ENCODE measurements at places on chromosomes 4 and X. TPM values are rescaled to one million over a fixed set of nuclear protein-coding genes. Genes with fewer than 3 reads are reported as not detected.

DNA sequence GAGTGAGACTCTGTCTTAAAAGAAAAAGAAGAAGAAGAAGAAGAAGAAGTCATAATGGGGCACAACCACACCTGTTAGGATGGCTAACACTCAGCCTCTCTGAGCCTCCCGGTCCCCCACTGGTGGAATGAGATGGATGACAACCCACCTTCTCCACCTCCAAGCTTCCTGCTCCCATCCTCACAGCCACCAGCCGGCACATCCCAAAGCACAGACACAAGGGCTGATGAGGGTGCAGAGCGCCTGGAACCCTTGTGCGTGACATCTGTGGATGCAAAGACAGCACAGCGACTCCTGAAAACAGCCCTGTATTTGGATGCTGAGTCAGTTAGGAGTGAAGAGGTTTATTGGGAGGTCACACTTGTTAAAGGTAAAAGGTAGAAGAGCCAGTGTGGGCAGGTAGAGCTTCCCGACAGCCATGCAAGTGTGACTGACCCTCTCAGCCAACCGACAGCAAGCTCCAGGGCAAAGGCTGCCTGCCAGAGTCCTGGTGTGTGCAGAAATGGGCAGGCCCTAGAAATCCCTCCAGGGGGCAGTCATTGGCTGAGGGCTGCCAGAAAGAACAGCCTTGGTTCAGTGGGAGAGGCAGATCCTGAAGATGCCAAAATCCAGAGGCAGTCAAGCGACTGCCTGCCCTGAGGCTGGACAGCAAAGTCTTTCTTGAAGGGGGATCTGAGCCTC, 26.6 kb upstream of the MAN2B2 start:
- DNase-seq, result peak; percentile 62

- peak; percentile 83 for DNase-seq
Observed at GRCh38 chrX:118975831-118976598, 1.6 kb downstream of the LONRF3 start.

GRCh38 chr4:112266823-112267222, 18.9 kb downstream of the TIFA start:
- DNase-seq, result no peak

GRCh38 chr4:166257891-166258290, 384.9 kb downstream of the TLL1 start:
- no peak for DNase-seq

DNA sequence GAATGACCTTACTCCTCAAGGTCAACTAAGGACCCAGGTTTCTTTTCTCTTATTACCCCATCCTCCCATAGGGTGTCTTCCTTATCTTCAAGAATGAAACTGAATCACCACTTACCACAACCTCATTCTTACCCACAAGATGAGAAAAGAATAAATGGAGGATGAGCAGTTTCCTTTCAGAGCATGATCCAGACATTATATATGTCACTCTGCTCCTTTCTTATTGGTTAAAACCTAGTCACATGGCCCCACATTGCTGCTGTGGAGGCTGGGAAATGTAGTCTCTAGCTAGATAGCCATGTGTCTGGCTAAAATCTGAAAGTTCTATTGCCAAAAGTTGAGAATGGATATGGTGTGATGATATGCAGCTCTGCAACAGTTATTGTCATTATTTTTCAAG, 62.4 kb upstream of the RAI2 start:
- no peak for DNase-seq

GRCh38 chrX:17484592-17484991, 109.6 kb downstream of the NHS start:
- no peak for DNase-seq

GRCh38 chrX:127552571-127552970, 499.6 kb downstream of the ACTRT1 start:
- no peak for DNase-seq

DNA sequence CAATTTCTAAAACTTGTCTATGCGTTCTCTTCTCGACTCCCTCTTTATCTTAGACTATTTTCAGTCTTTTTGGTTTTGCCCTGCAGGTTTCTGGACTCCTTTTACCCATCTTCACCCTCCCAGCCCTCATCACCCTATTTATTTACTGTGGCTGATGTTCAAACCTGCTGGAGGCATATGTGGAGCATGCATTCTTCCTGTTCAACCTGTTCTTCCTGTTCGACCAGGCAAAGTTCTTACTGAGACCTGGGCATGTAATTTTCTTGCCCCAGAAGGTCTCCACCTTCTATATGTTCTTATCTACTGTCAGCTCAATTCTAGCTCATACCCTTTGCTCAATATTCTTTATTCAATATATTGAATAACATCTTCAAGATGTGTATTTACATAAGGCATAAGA, 69.4 kb upstream of the AGA start:
- DNase-seq, result no peak

GRCh38 chr4:155974476-155974749, 20.7 kb upstream of the CTSO start:
- DNase-seq, result no peak

DNA sequence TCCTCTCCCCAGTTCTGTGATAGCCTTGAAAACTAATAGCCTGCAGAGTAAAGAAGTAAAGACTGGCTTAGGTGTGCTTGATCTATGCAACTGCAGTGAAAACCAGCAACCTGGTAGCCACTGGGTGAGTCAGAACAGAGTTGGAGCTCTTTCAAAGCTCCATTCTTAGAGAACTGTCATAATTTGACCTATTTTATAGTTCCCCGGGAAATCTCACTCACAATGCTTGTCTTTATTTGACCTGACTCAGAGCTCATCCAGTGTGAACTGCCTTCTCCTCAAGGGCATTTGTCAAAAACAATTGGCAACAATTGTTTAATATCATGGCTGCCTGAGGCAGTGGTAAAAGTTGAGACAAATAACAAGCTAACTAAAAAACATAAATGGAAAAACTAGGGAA, 213.0 kb upstream of the NHS start:
- no peak for DNase-seq

DNA sequence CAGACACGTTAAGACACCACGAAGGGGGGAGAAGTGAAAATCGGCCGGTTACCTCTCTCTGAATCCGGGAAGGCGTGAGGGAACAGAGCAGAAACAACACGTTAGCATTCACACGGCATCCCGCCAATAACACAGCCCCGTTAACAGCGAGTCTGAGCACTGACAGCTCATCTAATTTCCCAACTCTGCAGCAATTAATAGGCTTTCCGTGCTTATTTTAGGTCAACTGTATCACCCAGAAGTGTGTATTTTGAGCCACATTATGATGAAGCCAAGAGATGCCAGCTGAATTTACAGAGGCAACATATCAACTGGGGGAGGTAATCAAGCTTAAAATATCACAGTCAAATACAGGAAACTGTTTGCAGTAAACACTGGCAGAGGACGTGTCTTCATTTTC, 92.6 kb downstream of the NSUN7 start:
- no peak for DNase-seq

- DNase-seq, result no peak
Observed at GRCh38 chrX:23935106-23935505, 27.3 kb downstream of the CXorf58 start.

GRCh38 chrX:133965321-133965720, 20.1 kb downstream of the GPC3 start:
- no peak for DNase-seq

DNA sequence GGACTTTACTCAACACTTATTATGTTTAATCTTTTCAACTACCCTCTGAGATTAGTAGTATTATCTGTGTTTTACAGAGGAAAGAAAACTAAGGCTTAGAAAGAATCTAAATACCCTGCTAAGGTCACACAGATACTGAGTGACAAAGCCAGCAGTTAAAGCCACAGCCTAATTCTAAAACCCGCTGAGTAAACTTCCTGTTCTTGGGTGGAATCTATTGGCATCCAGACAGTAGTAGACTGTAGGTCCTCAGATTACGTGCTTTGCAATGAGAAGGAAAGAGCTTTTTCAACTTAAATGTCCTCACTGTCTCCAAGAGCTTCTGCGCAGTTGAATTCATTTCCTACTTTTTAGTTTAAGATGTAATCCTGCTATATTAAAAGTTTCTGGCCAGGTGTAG, 126.0 kb downstream of the TENM3 start:
- no peak for DNase-seq

DNA sequence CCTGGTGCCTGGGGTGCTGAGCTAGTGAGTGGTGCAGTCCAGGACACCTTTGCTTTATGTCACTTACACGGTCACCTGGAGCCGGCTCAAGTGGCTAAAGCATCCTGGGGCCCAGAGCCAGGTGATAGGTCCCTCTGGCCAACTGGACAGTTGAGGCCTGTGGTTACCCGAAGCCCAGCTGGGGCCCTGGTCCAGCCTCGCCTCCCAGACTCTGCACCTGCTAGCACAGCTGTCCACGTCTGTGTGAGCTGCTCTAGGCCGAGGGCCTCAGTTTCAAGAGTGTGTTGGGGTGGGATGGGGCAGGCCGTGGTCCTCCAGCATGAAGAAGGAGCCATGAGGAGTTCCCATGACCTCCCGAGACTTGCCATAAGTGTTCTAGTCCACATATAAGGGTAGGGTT, 7.7 kb upstream of the ADD1 start:
- no peak for DNase-seq

GRCh38 chr4:121070696-121071639, 1.4 kb downstream of the NDNF start:
- DNase-seq, result peak; percentile 44

DNA sequence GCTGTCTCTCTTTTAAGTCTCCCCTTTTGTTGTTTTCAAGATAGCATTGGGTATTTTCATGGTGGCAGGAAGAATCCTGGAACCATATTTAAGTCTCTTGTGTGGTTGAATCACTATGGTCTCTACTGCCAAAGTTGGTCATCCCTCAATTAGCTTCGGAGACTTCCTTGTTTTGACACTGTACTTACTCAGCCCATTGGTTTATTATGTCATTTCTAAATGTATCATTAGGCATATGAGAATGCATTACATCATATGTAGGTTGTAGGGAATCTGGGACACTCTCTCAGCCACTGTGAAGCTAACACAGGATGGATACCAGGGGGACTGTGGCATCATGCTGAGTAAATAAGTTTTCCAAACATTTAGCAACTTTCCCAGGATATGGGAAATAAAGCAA, 211.8 kb downstream of the DTHD1 start:
- no peak for DNase-seq

- no peak for DNase-seq
Observed at GRCh38 chrX:19156186-19156585, 33.9 kb upstream of the ADGRG2 start.

GRCh38 chr4:33566649-33567048, 2677.7 kb downstream of the ARAP2 start:
- no peak for DNase-seq

DNA sequence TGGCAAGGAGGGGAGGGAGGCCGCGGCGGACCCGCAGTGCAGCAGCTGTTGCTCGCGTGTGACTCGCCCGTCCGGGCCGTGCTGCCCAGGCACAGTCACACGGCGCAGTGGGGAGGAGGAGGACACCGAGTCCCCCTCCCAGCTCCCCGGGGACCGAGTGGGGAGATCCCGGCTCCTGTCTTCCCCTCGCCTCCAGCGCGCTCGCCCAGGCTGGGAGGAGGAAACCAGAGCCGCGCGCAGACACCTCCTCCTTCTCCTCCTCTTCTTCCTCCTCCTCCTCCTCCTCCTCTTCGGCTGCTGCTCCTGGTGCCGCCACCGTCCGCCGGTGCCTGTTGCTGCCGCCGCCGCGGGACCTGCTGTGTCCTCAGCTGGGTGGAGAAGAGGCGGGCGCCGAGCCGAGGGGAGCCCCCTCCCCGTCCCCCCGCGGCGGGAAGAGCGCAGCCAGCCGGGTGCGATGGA, at the start of gene TBC1D1:
TSS of gene TBC1D1 (plus strand) at position 284 of the 459 bp plus-strand sequence. CDS start 11,012 bp downstream, outside the sequence.
- DNase-seq, result peak; percentile 76

GRCh38 chr4:94032754-94033153, 174.9 kb upstream of the SMARCAD1 start:
- no peak for DNase-seq

DNA sequence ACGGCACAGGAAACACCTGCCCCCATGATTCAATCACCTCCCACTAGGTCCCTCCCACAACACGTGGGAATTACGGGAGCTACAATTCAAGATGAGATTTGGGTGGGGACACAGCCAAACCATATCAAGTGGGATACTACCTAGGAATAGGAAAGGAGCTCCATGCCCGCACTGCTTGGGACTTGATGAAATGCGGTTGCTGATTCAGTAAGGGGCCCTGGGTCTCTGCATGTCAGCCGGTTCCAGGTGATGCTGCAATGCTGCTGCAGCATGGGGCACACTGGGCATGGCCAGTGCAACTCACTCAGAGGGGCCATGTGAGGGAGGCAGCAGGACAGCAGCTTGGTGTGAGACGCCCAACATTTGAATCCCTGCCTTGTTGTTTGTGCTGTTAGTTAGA, 34.0 kb upstream of the MSX1 start:
- no peak for DNase-seq

DNA sequence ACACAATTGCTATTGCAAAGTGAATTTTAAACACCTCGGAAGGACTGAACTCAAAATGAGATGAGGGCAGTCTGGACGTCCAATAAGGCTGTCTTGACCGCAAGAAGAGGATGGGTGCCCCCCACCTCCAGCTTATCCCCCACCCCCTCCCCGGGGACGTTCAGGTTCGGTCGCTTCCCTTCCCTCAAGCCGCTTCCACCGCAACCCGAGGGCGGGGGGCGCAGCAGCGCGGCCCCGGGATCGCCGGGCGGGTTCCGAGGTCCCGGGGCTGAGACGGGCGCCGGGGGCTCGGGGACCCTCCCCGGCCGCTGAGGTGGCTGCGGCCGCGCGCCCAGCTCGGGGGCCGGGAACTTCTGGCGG, 480 bp downstream of the USP46 start:
- no peak for DNase-seq

GRCh38 chr4:20831746-20832145, 131.5 kb downstream of the PACRGL start:
- no peak for DNase-seq

GRCh38 chr4:73426666-73427065, 9.4 kb upstream of the AFP start:
- no peak for DNase-seq

DNA sequence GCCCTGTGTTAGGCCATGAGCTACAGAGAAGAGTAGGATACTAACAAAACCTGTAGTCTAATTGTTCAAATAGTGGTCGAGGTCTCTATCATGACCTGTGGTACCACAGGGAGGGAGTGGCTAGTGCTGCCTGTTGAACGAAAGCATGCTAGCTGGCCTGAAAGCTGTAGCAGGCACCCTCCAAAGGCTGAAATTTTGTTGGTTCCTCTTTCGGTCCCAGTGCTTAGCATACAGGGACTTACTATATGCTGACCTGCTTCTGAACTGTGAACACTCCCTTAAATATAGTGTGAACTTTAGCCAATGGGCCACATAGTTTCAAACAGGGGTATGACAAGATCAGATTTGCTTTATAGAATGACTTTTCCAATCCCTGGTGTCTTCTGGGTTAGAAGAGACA, 113.4 kb downstream of the PJA1 start:
- no peak for DNase-seq

DNA sequence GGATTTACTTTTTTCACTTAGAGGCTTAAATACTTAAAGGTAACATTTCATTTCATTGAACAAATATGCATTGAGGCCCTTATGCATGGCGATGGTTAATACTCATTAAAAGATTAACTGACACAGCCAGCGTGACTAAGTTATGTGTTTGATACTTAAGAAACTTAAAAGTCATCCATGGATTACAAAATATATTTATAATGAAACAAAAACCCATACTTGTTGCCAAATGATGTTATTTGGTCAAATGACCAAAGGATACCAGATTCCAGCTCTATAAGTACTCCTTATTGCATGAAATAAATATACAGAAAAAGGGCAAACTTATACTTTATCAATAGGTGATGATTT, 26.7 kb downstream of the ZNF330 start:
- DNase-seq, result no peak

GRCh38 chr4:72473434-72473900, 95.6 kb downstream of the ADAMTS3 start:
- no peak for DNase-seq

Gene BTC
- 0.44 TPM for total RNA-seq

Gene DCLK2
- total RNA-seq, result 14.6 TPM

Gene NELFA
- total RNA-seq, result 12.4 TPM

Gene PAGE1
- total RNA-seq, result not detected
